ENCODE measurements at places on chromosomes 2 and 18.

GRCh38 chr2:9139491-9140443 lies 66.8 kb upstream of the ASAP2 start:
- H3K4me3 ChIP-seq, result no peak overlapping the region
- no peaks in the 10 kb centered on the region for H3K36me3 ChIP-seq
- H3K27me3 ChIP-seq, result no peaks in the 10 kb centered on the region
- H3K4me1 ChIP-seq, result peaks cover 26% of the 10 kb centered on the region

- DNase-seq, result no peak
- H3K4me3 ChIP-seq, result no peak overlapping the region
These were observed 82.0 kb upstream of the TTC39C start for GRCh38 chr18:23932385-23933067.

GRCh38 chr2:154120706-154121105 lies 249.0 kb downstream of the GALNT13 start:
- no peaks in the 10 kb centered on the region for H3K4me1 ChIP-seq
- no peak overlapping the region for H3K4me3 ChIP-seq
- no peaks in the 10 kb centered on the region for H3K36me3 ChIP-seq
- DNase-seq, result no peak
- H3K27me3 ChIP-seq, result no peaks in the 10 kb centered on the region

DNA sequence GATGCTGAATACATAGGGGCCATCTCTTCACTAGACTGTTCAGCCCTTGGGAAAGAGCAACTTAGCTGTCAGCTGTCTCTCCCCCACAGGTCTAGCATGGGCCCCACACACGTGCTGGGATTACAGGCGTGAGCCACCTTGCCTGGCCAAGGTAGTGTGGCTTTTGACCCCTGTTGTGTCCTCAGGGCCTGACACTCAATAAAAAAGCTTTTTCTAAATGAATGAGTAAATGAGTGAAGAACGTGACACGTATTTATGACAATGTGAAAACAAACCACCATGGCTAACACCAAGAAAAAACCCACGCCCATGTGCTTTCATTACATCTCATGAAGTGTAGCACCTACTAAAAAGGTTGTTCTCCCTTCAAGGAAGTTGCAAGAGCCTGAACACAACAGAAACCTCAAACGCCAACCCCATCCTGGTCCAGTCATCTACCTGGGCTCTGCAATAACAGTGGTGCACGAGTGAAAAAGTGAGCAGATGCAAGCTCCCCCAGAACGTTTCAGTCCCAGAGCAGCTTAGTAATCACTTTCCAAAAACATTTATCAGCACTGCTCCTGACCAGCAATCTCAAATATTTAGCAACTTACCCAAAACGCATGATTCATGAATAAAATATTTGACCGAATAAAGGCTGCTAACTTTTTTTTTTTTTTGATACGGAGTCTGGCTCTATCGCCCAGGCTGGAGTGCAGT lies 3.4 kb downstream of the WDFY1 start:
- H3K4me1 ChIP-seq, result peaks cover 15% of the 10 kb centered on the region
- H3K27ac ChIP-seq, result no peak overlapping the region
- no peak overlapping the region for H3K4me3 ChIP-seq
- H3K36me3 ChIP-seq, result no peaks in the 10 kb centered on the region

DNA sequence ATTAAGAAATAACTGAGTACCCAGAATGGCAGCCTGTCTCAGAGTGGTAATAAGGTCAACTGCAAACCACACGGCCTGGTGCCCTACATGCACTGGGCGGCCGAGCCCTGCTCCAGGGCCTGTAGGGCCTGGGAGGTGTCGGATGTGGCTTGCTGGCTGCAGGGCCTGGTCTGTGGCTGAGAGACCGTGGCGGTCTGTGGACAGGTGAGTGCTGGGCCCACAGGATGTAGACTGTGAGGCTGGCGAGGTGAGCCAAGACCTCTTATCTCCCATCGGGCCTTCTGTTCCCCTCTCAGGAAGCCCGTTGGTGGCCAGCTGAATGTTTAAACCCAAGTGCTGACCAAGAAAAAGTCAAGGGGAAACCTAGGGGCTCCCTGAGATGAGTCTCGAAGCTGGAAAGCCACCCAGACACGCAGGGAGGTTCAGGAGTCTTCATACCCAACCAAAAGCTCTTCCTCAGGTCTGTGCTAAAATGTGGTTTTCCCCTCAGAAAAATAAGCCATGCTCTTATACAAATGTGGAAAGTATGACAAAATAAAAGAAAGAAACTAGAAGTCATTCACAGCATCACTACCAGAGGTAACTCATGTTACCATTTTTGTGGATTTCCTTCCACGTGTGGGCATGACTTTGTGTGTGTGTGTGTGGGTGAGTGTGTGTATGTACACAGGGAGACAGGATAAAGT lies 47.7 kb upstream of the CTDP1 start:
- H3K4me3 ChIP-seq, result no peak overlapping the region
- no peak for DNase-seq
- no peaks in the 10 kb centered on the region for H3K27me3 ChIP-seq
- H3K36me3 ChIP-seq, result no peaks in the 10 kb centered on the region
- no peak overlapping the region for H3K27ac ChIP-seq

- no peak overlapping the region for H3K27ac ChIP-seq
- H3K4me1 ChIP-seq, result peaks cover 27% of the 10 kb centered on the region
- no peaks in the 10 kb centered on the region for H3K36me3 ChIP-seq
These were observed 99.8 kb downstream of the AFF3 start for GRCh38 chr2:100042562-100042961.

Measured in CD14-positive monocyte (primary cell).